ENCODE measurements at places on chromosomes 6 and 20.

GRCh38 chr6:46420921-46421638, 70.2 kb downstream of the RCAN2 start:
- no peak for DNase-seq

DNA sequence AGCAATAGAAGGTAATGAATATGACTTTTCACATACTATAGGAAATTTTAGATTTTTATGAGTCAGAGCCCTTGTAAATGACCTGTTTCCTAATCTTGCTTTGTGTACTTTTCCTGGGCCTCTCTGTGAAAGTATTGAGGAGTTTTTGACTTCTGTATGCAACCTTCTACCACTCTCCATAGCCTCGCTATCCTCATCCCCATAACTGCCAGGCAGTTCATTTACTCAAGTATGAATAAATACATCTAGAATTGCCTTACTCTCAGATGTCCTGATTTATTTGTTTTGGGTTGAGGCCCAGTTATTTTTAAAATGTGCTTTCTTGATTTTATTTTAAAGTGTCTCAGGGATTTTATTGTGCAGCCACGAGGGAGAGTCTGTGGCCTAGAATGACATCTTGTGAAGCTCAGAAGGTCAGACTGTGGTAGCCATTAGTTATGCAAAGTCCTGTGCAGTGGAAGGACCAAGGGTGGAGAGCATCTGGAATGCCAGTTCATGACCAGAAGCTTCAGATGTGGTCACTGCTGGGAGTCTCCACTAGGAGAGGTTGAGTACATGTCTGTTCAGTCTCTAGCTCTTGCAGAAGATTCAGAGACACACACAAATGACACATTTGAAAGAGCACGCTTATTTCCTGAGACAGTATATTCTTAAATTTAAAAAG, 346.2 kb upstream of the IMPG1 start:
- no peak for DNase-seq

DNA sequence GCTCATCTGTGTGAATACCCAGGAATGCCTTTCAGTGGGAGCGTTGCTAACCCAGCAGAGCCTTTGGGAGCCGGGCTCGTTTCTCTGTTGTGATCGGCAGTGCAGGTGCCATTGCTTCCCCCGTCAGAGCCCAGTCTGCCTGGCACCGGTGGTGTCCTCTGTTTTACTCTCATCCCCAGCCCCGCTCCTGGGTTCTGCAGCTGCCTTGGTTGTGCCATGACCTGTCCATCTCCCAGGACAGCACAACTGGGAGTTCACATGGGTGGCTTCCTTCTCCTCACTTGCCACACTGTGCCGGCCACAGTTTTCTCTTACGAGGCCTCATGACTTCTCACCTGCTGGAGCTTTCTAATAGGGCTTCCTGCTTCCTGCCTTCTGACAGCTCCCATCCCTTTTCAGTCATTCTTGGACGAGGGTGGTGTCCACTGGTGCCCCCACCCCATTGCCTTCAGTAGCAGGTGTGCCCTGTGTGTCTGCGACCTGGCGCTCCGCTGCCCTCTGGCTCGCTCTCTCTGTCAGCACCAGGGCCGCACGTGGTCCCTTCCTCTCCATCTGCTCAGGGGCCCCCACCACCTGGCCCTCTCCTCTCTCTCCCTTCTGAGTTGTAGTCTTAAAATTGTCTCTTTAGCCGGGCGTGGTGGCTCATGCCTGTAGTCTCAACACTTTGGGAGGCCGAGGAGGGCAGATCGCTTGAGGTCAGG, 110.9 kb downstream of the RPP40 start:
- DNase-seq = no peak

DNA sequence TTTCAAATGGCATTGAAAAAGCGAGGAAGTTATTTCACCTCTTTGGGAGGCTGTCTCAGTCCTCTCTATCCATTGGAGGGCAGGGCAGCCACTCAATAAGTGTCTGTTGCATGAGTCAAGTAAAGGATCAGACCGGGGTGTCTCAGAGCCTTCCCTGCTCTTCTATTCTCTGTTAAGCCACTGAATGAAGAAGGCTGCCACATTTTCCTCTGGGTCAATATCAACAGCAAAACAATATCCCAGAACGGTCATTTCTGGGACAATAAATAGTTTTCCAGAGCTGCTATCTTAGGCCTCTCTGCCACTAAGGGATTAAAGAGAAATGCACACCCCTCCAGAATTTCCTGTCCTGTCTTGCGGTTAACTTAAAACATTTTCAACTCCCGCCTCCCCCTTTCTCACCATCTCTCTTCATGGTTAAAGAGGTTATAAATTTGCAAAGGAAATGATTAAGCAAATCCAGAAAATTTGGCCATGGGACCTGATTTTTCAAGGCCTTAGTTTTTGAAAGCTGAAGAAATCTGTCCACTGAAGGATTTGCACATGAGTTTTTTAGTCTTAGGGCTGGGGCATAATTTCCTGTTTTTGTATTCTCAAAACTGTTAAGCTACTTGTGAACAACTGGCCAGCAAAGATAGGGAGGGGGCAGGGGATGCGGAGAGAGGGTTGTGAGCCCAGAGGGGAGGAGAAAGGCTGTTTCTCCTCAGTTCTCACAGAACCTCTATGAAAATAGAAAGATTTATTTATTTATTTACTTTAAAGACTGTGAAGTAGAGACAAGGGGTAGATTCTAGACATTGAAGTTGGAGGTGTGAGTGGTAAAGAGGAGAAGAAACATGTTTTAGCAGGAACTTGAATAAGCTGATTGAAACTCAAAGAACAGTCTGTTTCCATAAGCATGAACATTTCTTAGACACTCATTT, 135.7 kb downstream of the BCAS1 start:
- DNase-seq = peak; percentile 34

DNA sequence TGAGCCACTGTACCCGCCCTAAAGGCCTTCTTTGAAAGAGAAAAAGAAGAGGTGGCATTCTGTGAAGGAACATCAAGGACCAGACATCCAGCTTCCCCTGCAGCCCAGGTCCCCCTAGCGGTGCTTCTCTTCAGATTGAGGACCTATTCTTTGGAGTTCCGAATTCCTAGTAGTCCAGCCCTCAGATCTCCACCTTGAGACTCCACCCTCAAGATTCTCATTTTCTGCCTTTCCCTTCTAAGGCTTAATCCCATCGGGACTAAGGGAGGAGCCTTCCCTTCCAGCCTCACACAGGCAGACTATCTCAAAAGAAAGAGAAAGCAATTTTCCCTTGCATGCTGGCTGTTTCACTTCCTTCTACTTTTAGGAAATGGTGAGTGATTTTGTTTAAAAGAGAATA, 32.5 kb downstream of the MUC22 start:
- DNase-seq = peak; percentile 33

GRCh38 chr6:160507420-160507819, 156.7 kb downstream of the LPA start:
- DNase-seq = no peak

- DNase-seq = no peak
Measured at GRCh38 chr6:150640556-150641209, 41.0 kb downstream of the PLEKHG1 start.

GRCh38 chr6:142985281-142985680, 40.3 kb upstream of the HIVEP2 start:
- no peak for DNase-seq

DNA sequence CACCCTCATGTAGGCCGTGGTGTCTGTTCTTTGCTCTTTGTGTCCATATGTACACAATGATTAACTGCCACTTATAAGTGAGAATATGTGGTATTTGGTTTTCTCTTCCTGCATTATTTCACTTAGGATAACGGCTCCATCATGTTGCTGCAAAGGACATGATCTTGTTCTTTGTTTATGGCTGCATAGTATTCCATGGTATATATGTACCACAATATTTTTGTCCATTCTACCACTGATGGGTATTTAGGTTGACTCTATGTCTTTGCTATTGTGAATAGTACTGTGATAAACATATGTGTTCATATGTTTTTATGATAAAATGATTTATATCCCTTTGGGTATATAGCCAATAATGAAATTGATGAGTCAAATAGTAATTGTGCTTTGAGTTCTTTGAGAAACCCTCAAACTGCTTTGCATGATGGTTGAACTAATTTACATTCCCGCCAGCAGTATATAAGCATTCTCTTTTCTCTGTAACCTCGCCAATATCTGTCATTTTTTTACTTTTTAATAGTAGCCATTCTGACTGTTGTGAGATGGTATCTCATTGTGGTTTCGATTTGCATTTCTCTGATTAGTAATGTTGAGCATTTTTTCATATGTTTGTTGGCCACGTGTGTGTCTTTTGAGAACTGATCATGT, 174.4 kb upstream of the NT5E start:
- no peak for DNase-seq

DNA sequence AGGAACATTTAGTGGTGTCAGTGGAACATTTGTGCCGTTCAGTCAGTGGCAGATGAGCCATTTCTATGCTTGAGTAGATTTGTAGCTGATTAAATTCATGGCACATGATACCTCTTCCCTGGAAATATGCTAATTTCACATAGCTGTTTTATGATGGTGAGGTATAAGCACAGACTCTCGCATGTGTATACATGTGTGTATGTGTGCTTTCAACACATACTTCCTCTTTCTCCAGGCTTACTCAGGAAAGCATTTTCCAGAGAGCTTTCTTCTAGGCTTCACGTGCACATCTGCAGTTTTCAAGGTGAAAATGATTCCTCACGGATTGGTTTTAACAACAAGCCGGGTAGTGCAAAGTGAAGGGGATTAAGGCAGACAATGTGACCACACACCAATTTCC, 396.5 kb downstream of the HDGFL1 start:
- DNase-seq = no peak

DNA sequence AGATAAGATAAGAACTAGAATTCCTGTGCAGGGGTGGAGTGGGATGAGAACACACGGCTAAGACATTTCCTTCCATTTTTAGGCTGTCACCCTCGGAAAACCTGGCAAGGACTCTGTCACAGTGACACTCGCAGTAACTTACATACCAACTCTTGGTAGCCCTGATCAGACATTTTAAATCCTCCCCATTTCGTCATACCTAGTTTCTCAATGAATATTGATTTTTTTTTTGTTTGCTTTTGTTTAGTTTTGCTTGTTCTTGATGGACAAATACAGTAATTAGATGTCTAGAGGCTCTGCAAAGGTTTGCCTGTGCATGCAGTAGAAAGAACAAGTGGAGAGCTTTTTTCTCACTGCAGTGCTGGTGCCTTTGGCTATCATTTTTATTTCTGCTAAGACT, 213.0 kb upstream of the FAM83B start:
- DNase-seq = no peak

DNA sequence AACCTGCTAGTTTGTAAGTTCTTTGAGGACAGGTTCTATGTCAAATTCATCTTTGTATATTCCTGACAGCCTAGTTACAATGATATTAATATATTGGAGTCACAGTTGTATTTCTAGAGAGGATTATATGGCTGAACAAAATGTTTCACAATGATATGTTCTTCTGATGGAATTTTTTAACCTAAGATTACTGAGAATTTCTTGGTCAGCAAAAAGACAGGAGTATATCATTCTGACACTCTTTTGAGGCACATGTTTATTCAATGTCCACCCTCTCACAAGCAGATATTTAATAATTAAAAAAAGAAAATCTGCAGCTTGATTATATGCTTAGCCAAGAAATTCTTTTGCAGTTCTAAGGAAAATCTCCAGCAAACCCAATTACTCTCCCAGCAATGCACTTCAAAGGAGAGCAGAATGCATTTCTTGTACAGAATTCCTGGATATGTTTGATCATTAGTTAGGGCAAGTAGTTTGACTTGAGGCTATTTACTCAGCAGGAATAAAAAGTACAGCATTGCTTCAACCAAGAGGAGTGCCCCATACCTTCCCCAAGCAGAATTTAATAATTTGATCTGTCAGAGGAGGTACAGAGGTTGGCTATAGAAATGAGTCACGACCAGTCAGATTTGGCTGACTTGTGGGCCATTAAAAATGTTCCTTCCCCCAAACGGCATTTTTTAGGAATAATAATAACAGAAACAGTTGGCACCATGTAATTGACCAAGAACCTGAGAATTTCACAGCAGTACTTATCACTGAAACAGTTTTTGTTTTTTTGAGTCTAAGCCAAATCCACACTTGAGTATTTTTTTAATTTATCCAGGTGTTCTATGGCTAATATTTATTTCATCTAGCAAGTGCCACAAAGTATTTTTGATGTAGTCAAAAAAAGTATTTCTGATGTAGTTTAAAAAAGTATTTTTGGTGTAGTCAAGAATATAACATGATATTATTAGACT, 508.1 kb upstream of the FLRT3 start:
- no peak for DNase-seq

GRCh38 chr20:35225319-35226125, 968 bp upstream of the MMP24 start:
- DNase-seq = no peak

DNA sequence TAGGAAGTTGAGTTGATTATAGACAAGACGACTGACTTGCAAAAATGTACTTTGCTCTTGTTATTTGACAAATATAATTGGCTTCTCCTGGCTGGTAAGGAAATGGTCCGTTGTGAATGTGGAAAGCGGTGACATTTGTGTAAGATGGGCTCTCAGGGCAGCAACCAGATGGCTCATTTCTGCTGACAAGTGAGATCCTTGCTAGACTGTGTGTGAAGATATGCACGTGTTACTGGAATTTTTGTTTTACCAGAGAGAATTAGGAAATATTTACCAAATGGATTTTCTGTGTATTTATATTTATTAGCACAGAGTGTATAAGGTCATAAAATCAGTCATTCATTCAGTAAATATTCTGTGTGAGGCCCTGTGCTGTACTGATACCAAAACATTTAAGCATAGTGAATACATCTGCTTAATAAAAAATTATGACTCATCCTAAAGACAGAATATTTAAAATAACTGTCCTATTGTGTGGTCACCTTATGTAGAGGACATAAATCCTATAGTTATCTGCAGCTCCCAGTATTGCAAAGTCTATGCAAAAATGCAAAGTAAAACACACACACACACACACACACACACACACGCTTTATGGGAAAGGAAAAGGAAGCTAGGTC, 109.9 kb upstream of the ASF1A start:
- no peak for DNase-seq

GRCh38 chr20:55446301-55446700, 559.0 kb downstream of the CBLN4 start:
- DNase-seq = no peak
